Spinal cord (tissue), 10 donors: ENCODE measurements at places on chromosomes 2 and 18. TPM values are rescaled to one million over a fixed set of nuclear protein-coding genes. Genes with fewer than 3 reads are reported as not detected.

DNA sequence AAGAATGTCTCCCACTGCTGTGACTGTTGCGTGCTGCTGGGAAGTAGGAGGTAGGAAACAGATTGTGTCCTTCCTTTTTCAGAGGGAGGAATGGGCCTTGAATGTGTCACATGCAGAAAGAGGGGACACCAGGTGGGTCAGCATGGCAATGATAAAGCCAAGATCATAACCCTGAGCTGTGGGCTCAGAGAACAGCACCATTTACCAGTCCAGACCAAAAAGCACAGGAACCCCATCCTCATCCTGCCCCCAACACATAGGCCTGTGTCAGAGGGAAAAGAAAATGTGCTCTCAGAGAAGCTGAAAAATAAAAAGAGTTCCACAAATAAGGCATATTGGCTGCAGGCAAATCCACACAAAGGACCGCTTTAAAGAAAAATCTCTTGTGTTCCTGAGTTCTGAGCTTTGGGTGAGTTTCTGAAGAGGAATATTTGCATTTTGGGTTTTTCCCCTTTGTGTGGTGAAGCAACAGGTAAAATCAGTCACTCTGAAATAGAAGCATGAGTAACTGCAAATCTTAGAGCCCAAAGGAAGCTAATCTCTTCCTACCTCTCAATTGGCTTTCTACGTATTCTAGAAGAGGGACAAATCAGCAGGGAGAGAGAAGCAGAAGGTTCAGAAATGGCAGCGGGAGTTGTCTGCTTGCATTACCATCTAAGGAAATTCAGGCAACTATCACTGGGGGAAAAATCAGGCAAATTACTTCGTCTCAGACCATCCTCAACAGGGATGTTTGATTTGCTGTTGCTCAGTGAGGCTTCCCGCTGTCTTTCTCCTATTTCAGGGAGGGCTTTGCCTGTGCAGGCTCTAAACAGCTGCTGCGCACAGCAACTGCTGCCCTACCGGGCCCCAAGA, 106.8 kb downstream of the BCL11A start:
- no peaks in the 10 kb centered on the region for H3K36me3 ChIP-seq
- H3K4me3 ChIP-seq, result no peak overlapping the region
- no peaks in the 10 kb centered on the region for H3K27me3 ChIP-seq
- H3K4me1 ChIP-seq, result no peaks in the 10 kb centered on the region
- no peak overlapping the region for H3K27ac ChIP-seq

DNA sequence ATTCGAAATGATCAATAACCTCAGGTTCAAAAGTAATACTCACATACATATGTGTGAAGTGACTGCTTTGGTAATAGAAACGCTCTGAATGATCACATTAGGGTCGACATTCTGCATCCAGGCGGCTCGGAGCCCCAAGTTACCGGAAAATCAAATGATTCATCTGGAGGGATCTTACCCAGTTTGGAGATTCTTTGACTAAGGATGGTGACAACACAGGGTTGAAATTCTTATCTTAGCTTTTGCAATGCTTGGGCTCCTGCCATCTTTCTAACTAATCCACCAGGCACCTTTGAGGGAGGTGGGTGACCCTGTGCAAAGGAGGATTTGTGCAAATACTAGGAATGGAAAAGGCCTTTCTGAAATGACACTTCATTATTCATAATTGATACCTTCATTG, 10.8 kb downstream of the GBX2 start:
- no peak overlapping the region for H3K4me3 ChIP-seq
- H3K27me3 ChIP-seq, result peaks cover 47% of the 10 kb centered on the region
- H3K4me1 ChIP-seq, result peaks cover 18% of the 10 kb centered on the region
- H3K36me3 ChIP-seq, result peaks cover 10% of the 10 kb centered on the region
- no peak overlapping the region for H3K27ac ChIP-seq

- H3K4me1 ChIP-seq, result peaks cover 2% of the 10 kb centered on the region
- no peaks in the 10 kb centered on the region for H3K27me3 ChIP-seq
- DNase-seq, result no peak
- peaks cover 17% of the 10 kb centered on the region for H3K36me3 ChIP-seq
- H3K4me3 ChIP-seq, result no peak overlapping the region
These were observed 89.2 kb downstream of the ZNF516 start for GRCh38 chr18:76405681-76406356.

DNA sequence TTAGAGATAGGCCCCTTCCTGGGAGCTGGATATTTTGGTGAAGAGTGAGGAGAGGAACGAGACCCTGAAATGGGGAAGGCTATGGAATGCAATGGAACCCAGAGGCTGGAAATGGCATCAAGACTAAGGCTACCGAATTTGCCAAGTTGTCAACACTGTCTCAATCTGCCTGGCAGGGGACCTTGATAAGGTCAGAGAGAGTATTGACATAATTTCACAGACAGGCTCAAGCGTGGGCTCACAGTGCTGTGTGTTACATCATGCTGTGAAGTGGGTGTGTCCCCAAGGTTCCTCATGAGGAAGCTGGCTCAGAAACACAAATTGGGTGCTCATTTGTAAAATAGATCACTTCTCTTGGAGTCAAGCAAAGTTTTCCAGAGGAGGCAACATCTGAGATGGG, 51.8 kb upstream of the CYRIA start:
- no peaks in the 10 kb centered on the region for H3K36me3 ChIP-seq
- peaks cover 8% of the 10 kb centered on the region for H3K4me1 ChIP-seq
- no peak for DNase-seq
- H3K4me3 ChIP-seq, result no peak overlapping the region

DNA sequence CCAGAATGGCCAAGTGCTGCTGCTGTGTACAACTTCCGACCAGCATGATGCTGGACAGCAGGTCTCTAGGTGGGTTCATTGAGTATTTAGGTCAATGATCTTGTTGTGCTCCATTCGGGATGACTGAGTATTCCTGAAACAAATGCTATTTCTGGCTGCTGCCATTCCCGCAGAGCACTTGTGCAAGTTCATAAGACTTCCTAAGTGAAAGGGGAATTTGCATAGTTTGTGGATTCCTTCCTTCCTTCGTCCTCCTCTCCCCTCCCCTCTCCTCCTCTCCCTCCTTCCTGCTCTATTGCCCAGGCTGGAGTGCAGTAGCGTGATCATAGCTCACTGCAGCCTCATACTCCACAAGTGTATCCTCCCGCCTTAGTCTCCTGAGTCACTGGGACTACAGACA, 40.4 kb downstream of the LDLRAD4 start:
- H3K36me3 ChIP-seq, result peaks cover 8% of the 10 kb centered on the region
- no peak overlapping the region for H3K27ac ChIP-seq
- DNase-seq, result no peak
- H3K4me3 ChIP-seq, result no peak overlapping the region

DNA sequence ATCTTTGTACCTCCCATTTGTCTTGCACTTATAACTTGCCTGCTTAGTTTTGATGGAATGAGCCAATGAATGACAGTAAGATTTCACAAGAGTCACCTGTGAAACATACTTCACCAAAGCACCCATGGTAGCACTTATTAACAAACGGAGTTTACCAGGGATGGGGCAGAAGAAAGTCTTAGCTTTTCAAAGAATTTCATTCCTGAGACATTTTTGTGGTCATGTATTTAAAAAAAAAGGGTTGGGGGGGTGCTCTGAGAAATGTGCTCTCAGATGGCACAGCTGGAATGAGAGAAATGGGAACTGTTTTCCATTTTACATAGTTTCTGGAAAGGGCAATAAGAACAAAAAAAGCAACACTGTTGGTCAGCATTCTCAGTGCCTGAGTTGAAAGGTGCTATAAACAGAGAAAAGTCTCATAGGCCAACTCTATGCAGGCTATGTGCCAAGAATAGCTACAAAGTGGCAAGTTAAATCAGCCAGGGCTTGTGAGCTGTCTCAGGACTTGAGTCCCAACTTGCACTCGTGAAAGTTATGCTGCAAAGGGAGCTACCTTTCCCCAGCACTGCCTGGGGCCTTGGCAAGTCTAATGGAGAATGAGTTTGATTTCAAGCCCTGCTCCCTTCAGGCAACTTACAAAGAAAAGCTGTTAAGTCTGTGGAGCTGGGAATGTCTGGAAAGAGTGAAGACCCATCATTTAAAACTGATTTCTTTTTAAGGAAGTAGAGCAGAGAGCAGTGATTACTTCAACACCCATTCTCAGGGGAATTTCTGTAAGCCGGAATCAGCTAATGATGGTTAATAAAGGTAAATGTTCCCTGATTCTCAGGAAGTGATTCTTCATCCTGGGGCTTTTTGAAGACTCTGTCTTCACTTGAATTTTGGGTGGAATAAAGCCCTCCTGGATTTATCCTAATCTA, 170.6 kb downstream of the SLC8A1 start:
- H3K4me1 ChIP-seq, result no peaks in the 10 kb centered on the region
- no peak overlapping the region for H3K4me3 ChIP-seq
- no peaks in the 10 kb centered on the region for H3K36me3 ChIP-seq

DNA sequence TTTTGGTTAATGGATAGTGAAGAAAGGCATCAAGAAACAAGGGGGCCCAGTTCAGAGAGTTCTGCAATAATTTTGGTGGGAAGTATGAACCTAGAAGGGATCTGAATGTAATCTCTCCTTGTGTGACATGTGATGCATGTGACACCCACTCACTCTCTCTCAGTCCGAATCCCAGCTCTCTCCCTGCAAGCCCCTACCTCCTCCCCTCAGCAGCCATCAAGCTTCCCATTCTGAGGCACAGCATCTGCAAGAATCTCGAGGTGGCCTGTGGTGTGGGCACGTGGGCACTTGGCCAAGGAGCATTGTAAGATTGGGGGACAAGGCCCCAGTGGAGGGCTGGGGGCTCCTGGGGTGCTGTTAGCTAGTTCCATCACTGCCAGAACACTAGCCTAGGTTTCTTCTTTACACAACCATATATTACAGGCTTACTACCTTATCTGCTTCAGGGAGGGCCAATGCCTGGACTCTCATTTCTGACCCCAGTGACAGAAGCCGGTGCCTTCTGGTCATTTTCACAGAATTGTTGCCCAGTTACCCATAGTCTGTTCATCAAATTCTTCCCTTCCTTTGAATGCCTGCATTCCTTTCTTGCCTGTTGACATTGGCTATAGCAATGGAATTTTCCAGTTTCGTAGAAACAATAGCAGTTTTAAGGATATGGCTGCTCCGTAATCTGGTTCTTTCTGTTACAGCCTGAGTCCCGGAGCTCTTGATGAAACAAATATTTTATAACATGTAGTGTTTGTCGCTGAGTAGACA, 13.3 kb upstream of the LCLAT1 start:
- H3K4me1 ChIP-seq, result peaks cover 4% of the 10 kb centered on the region
- no peaks in the 10 kb centered on the region for H3K36me3 ChIP-seq
- H3K27me3 ChIP-seq, result no peaks in the 10 kb centered on the region
- peak overlapping the region; percentile 4 for H3K27ac ChIP-seq
- peak; percentile 29 for DNase-seq

GRCh38 chr2:103174711-103175110, 412.9 kb downstream of the TMEM182 start:
- no peaks in the 10 kb centered on the region for H3K36me3 ChIP-seq
- no peak overlapping the region for H3K4me3 ChIP-seq
- no peak for DNase-seq
- H3K4me1 ChIP-seq, result peaks cover under 1% of the 10 kb centered on the region
- H3K27me3 ChIP-seq, result no peaks in the 10 kb centered on the region
- no peak overlapping the region for H3K27ac ChIP-seq

- no peaks in the 10 kb centered on the region for H3K27me3 ChIP-seq
- H3K4me3 ChIP-seq, result no peak overlapping the region
- no peak for DNase-seq
- peaks cover 41% of the 10 kb centered on the region for H3K36me3 ChIP-seq
- H3K27ac ChIP-seq, result no peak overlapping the region
These were observed 87.2 kb downstream of the SMAD7 start for GRCh38 chr18:48863432-48864065.

GRCh38 chr2:75289771-75290170, 90.5 kb upstream of the TACR1 start:
- no peaks in the 10 kb centered on the region for H3K27me3 ChIP-seq
- H3K4me3 ChIP-seq, result no peak overlapping the region
- no peaks in the 10 kb centered on the region for H3K36me3 ChIP-seq

- H3K36me3 ChIP-seq, result no peaks in the 10 kb centered on the region
- no peaks in the 10 kb centered on the region for H3K4me1 ChIP-seq
- no peak overlapping the region for H3K27ac ChIP-seq
- no peak overlapping the region for H3K4me3 ChIP-seq
These were observed 559.7 kb downstream of the ZEB2 start for GRCh38 chr2:143960177-143960576.

DNA sequence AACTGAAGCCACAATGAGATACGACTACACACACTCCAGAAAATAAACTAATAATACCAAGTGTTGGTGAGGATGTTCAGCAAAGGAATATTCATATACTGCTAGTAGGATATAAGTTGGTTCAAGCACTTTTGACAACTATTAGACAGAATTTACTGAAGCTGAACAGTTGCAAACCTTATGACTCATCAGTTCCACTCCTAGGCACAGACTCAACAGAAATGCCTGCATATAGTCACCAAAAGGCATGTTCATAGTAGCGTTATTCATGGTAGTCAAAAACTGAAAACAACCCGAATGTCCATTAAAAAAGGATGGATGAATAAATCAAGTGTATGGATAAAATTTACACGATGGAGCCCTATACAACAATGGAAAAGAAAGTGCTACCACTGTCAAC, 232.0 kb downstream of the ANAPC1 start:
- H3K4me1 ChIP-seq, result peaks cover 7% of the 10 kb centered on the region
- DNase-seq, result no peak
- H3K4me3 ChIP-seq, result no peak overlapping the region
- H3K27ac ChIP-seq, result no peak overlapping the region
- no peaks in the 10 kb centered on the region for H3K36me3 ChIP-seq

DNA sequence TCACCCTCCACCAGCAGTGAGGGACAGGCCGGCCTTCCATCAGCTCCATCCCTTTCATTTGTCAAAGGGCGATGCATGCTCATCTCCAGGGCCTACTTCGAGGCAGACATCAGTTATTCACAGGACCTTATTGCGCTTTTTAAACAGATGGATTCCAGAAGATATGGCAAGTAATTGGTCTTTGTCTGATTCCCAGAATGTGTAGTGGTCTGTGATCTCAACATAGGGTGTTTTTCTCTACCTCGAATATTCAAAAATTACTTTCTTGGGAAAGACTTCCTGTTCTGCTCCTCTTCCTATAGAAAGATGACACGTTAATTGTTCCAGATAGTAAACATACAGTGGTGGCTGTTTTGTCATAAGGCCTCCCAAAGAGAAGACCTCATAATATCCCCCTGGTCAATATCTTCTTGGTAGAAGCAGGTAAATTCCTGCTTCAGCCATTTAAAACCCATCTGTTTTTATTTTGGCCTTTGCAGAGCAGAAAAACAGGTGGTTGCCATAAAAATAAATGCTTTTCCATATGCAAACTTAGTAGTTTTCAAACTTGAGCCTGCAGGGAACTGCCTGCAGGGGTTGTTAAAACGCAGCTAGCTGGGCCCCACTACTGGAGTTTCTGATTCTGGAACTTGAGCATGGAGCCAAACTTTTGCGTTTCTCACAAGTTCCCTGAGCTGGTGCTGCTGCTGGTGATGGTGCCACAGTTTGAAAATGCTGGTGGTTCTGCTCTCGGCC, 8.2 kb downstream of the SMARCAL1 start:
- DNase-seq, result no peak
- no peaks in the 10 kb centered on the region for H3K27me3 ChIP-seq
- no peak overlapping the region for H3K27ac ChIP-seq
- H3K36me3 ChIP-seq, result peaks cover 53% of the 10 kb centered on the region
- no peak overlapping the region for H3K4me3 ChIP-seq

GRCh38 chr2:8867363-8867762, 29.9 kb upstream of the KIDINS220 start:
- DNase-seq, result no peak
- H3K27ac ChIP-seq, result no peak overlapping the region
- no peak overlapping the region for H3K4me3 ChIP-seq

The TEX44 gene
- polyA plus RNA-seq, result not detected

The CNDP1 gene
- polyA plus RNA-seq, result 1.3 TPM

The EGR4 gene
- polyA plus RNA-seq, result not detected
